K562 (cell line): ENCODE measurements at places on chromosomes 13 and 19.

GRCh38 chr19:50818859-50819472 is 4.6 kb downstream of the KLK1 start:
- no peak for DNase-seq

DNA sequence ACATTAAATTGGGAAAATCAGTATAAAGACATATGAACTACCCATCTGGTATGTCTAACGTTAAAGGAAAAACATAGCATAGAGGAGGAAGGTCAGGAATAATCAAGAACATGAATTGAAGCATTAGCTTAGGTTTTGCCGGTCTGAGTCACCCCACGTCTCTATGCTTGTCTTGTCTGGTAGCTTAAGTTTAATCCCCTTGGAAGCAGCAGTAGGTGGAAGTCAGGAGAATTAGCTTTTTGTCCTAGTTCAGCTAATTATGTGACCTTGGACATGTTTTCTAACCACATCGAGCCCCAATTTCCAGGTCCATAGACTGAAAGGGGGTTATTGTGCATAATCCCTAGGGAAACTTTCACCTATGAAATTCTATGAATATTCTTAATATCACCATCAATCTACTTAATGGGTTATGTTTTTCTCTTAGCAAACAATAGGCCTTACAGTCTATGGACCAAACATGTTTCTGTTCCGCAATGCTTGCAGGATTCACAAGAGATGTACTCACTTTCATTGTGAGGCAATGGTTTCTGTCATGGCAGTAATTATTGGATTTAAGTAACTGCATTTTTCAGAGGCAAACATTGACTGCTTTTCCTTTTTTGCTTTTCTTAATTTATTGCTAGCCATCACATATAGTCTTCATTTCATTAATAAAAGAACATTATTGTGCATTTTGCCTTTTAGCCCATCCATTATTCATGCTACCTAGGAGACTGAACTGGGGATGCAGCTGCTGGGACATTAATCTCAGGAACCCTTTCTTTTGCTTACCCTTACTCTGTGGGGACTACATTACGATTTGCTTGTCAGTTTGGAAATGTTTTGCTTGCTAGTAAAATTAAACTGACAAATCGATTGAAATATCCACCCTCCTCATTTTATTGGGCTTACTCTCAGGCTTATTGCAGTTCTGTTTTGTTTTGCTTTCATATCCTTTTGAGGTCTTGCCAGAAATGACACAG is 304.8 kb upstream of the MAB21L1 start:
- no peak for DNase-seq

GRCh38 chr13:66087269-66087710 is 1142.8 kb downstream of the PCDH9 start:
- DNase-seq = no peak

DNA sequence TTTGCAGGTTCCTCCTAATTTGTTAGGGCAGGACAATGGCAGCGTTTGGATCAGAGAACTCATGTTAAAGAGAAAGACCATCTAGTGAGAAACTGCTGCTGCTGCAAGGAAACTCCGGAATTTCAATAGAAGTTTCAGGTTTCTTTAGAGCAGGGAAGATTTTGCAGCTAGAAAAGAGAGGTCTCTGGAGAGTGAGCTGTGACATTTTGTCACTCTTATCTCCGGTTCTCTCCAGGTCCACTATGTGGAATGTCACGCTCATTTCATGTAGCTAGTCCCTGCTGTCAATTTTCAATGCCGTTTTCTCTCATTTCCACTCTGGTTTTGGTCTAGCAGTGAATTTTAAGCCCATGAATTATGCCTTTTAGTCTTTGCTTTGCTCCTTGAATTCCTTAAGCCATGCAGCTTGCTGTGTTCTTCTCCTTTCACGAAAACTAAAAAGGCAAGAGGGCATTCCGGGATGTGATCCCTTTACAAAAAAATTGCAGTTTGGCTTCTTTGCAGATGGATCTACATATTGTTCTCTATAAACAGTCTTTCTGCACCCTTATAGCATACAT is 46.7 kb upstream of the POSTN start:
- no peak for DNase-seq

GRCh38 chr13:44303681-44304432 is 69.8 kb upstream of the SERP2 start:
- no peak for DNase-seq

DNA sequence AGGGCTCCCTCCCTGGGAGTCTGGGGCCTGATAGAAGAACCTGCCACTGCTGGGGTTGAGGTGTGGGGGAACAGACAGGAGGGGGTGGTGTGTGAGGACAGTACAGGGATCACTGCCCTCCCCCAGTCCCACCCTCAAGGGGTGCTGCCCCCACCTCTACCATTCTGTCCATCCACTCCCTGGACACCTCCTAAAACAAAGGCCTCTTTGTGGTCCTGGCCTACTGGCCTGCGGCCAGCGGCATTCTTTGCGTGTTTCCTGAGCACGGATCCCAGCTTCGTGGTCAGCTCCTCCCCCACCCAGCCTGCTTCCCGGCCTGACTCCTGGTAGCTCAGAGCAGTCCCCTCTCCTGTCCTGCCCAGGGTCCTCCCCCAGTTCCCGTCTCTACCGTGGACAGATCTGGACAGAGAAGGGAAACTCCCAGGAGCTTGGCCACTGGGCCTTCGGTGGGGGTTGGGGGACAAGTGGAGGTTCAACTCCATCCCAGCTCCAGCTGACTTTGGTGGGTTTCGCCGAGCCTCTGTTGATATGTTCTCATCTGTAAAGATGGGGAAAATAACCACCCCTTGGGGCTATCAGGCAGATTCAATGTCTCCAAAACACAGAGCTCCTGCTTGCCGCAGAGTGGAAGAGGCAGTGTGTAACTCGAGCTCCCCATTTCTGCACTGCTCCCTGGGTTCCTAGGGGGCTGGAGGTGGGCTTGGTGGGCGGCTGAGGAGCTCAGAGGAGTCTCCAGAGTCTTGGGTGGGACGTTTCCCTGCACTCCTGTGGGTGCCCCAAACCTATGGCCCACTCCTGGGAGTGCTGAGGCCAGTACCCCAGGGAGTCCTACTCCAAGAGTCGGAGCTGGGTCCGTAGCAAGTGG is 48.7 kb downstream of the LYL1 start:
- DNase-seq = no peak

DNA sequence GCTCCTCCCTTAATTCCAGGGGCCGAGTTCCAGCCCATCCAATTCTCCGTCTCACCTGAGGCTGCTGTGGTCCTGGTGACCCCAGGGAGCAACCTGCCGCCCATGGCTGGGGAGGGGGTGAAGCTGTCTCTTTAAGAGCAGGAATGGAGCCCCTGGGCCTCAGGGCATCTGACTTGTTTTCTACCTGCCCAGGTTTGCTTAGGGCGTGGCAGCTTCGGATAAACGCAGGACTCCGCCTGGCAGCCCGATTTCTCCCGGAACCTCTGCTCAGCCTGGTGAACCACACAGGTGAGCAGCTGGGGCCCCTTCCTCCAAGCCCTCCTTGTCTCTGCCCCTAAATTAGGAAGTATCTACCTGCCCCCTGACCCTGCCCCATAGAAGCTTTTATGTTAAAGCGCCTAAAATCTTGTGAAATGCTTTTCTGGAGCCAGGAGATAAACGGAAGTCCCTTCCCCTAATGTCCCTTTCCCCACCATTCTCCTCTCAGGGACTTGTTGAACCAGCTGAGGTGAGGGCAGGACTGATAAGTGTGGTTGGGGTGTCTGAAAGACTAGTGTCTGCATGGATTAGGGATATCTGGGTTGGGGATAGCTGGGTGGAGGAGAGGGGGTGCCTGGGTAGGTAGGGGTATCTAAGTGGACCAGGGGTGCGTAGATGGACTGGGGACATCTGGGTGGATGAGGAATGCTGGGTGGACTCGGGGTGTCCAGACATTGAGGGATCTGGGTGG is 614 bp downstream of the FXYD3 start:
- DNase-seq = peak; percentile 39

DNA sequence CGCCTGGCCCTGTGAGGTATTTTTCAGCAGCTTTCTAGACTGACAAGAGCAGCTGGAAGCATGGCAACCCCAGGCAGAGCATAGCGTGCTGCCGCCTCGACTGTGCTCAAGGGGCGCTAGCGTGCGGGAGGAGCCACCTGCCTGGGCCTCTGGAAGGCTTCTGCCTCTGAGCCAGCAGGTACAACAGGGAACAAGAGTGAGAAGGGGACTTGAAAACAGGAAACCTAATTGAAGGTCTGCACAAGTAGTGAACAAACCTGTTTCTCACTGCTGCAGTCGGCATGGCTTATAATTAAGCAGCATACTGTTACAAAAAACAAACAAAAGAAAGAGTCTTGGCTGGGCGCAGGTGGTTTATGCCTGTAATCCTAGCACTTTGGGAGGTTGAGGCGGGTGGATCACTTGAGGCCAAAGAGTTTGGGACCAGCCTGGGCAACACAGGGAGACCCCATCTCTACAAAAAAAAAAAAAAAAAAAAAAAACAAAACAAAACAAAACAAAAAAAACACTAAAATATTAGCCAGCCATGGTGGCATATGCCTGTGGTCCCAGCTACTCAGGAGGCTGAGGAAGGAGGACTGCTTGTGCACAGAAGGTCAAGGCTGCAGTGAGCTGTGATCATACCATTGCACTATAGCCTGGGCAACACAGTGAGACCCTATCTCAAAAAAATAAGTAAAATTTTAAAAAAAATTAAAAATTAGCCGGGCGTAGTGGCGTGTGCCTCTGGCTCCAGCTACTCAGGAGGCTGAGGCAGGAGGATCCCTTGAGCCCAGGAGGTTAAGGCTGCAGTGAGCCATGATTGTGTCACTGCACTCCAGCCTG is 12.6 kb upstream of the GARRE1 start:
- peak; percentile 69 for DNase-seq

DNA sequence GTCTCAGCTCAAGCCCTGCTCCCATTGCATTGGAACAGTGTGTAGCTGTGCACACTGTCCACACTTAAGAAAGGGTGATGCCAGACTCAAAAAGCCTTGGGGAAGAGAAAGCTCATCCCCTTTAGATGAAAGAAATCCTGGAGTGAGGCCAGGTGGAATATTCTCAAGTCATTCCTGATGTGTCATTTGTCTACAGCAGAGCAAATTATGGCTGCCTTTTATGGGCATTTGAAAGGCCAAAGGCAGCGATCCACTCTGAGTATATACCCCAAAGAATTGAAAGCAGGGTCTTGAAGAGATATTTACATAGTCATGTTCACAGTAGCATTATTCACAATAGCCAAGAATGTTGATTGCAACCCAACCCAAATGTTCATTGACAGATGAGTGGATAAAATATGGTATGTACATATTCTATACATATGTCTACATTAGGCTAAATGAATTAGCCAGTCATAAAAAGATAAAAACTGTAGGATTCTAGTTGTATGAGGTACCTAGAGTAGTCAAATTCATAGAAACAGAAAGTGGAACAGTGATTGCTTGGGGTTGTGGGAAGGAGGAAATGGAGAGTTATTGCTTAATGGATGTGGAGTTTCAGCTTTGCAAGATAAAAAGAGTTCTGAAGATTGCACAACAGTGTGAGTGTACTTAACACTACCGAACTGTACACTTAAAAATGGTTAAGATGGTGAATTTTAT is 214.9 kb downstream of the KCNRG start:
- DNase-seq = no peak

- DNase-seq = no peak
Measured at GRCh38 chr13:113907635-113908617, 44.0 kb upstream of the GAS6 start.
